IPS DF 6.9 (cell line): ENCODE measurements at places on chromosomes 2 and 18.

GRCh38 chr2:239290618-239291474 is 110.0 kb downstream of the HDAC4 start:
- DNase-seq = no peak
- H3K27me3 ChIP-seq = no peaks in the 10 kb centered on the region
- H3K4me3 ChIP-seq = no peak overlapping the region
- H3K36me3 ChIP-seq = no peaks in the 10 kb centered on the region
- H3K4me1 ChIP-seq = peaks cover 24% of the 10 kb centered on the region
- H3K27ac ChIP-seq = no peak overlapping the region

- H3K27ac ChIP-seq = no peak within 1 kb of the TSS
- DNase-seq = no peak
- H3K4me1 ChIP-seq = peaks cover 8% of the 10 kb centered on the region
- H3K27me3 ChIP-seq = peaks cover 22% of the 10 kb centered on the region
- peak within 1 kb of the TSS; percentile 26; the same call in 1 of the 2 replicates for H3K4me3 ChIP-seq
- no peaks in the 10 kb centered on the region for H3K36me3 ChIP-seq
These were observed at the start of gene PIEZO2 for GRCh38 chr18:11149441-11150270. TSS of gene PIEZO2 (minus strand) at chr18:11149569. CDS start at chr18:11148588, 981 bp downstream.

- H3K27me3 ChIP-seq = no peaks in the 10 kb centered on the region
- H3K4me1 ChIP-seq = no peaks in the 10 kb centered on the region
- no peak overlapping the region for H3K27ac ChIP-seq
- DNase-seq = no peak
- H3K36me3 ChIP-seq = no peaks in the 10 kb centered on the region
These were observed 97.7 kb upstream of the PGAP1 start for GRCh38 chr2:197024206-197024605.

- no peaks in the 10 kb centered on the region for H3K36me3 ChIP-seq
- DNase-seq = no peak
- peaks cover 20% of the 10 kb centered on the region for H3K4me1 ChIP-seq
- no peak overlapping the region for H3K4me3 ChIP-seq
- no peak overlapping the region for H3K27ac ChIP-seq
These were observed 23.2 kb downstream of the SPEG start for GRCh38 chr2:219457784-219458369.

GRCh38 chr2:165277295-165277694 is 38.1 kb downstream of the SCN2A start:
- H3K4me3 ChIP-seq = no peak overlapping the region
- DNase-seq = no peak
- no peaks in the 10 kb centered on the region for H3K27me3 ChIP-seq
- H3K4me1 ChIP-seq = 0 out of 2 replicates have a peak, but pooled peaks cover 3% of the 10 kb centered on the region
- H3K36me3 ChIP-seq = no peaks in the 10 kb centered on the region
- no peak overlapping the region for H3K27ac ChIP-seq

DNA sequence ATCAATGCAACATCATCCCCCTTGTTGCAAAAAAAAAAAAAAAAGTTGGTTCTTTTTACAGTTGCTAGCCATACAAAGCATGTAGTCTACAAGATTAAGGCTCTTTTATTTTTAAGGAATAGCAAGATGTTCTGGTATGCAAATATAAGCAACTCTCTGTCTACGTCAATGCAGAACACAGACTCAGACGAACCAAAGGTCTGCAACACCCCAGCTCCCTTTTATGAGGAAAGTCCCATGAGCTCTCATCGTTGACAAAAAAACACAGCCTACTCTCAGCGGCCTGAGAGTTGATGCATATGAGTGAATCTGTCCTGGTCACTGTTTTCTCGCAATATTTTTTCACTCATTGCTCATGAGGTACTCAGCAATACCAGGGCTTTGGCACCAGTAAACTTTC is 112.9 kb downstream of the STK39 start:
- no peak for DNase-seq
- H3K27ac ChIP-seq = no peak overlapping the region
- no peaks in the 10 kb centered on the region for H3K36me3 ChIP-seq
- H3K27me3 ChIP-seq = no peaks in the 10 kb centered on the region
- H3K4me3 ChIP-seq = no peak overlapping the region

GRCh38 chr2:195252018-195252417 is 405.0 kb upstream of the SLC39A10 start:
- no peaks in the 10 kb centered on the region for H3K4me1 ChIP-seq
- no peaks in the 10 kb centered on the region for H3K36me3 ChIP-seq
- H3K4me3 ChIP-seq = no peak overlapping the region
- no peaks in the 10 kb centered on the region for H3K27me3 ChIP-seq
- H3K27ac ChIP-seq = no peak overlapping the region

GRCh38 chr2:20108655-20109396 is 57.4 kb upstream of the LAPTM4A start:
- no peak overlapping the region for H3K4me3 ChIP-seq
- no peak overlapping the region for H3K27ac ChIP-seq
- no peaks in the 10 kb centered on the region for H3K4me1 ChIP-seq
- H3K27me3 ChIP-seq = no peaks in the 10 kb centered on the region

GRCh38 chr2:129849559-129850160 is 129.8 kb upstream of the RAB6C start:
- no peaks in the 10 kb centered on the region for H3K36me3 ChIP-seq
- DNase-seq = no peak
- no peak overlapping the region for H3K4me3 ChIP-seq
- no peaks in the 10 kb centered on the region; the same call in 1 of the 2 replicates for H3K4me1 ChIP-seq

GRCh38 chr2:236825989-236826510 is 256.4 kb downstream of the ACKR3 start:
- no peaks in the 10 kb centered on the region for H3K36me3 ChIP-seq
- H3K27ac ChIP-seq = no peak overlapping the region
- H3K27me3 ChIP-seq = no peaks in the 10 kb centered on the region
- no peak for DNase-seq
- H3K4me1 ChIP-seq = peaks cover 4% of the 10 kb centered on the region
- H3K4me3 ChIP-seq = no peak overlapping the region

DNA sequence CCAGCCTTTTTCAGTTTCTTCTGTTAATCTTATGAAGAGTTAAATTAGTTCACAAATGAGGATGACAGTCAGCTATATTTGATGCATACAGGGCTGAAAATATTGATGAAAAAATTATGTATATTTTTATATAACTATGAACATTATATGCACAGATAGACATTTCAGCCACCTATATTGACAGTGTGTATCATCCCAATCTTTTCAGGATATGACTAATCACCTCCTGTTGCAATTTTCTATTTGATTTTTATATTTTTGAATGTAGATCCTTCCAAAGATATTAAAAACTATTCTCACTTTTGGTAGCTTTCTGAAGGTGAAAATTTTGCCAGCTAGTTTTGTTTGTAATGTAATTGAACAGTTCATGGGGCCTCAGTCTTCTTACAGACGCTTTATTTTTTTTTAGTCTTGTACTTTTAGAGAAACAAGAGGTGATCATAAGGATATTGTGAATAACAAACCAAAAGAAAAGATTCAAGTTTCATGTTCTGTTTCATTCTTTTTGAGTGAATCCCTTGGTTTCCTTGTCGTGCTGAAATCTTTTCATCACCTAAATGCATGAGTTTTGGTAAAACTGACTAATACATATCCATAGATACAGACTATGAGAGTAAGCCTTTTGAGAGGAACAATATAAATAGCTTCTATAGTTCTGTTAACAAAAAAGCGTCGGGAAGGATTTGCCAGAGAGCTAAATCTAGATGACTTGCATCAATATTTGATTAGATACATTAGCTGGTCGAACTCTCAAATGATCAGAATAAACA is 123.1 kb downstream of the ARHGAP15 start:
- no peaks in the 10 kb centered on the region for H3K36me3 ChIP-seq
- H3K4me3 ChIP-seq = no peak overlapping the region
- no peak for DNase-seq
- no peaks in the 10 kb centered on the region for H3K27me3 ChIP-seq
- H3K4me1 ChIP-seq = peaks cover 2% of the 10 kb centered on the region; the same call in 1 of the 2 replicates

DNA sequence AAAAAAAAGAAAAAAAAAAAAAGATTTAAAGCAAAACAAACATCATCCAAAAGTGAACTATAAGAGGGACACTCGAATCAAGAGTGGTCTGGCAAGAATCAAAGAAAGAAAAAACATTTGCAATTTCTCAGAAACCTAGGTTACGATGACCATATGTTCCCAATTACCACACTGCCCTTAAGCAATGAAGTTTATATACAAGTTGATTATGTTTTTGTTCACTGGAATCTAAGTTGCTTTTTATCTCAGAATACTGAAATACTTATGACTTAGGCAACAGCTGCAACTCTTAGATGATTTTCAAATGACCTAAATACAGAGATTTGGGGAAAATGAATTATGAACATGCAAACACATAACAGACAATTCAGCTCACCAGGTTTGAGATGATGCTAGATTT is 597.1 kb upstream of the CHAC2 start:
- DNase-seq = no peak
- H3K27ac ChIP-seq = no peak overlapping the region
- H3K36me3 ChIP-seq = no peaks in the 10 kb centered on the region
- no peaks in the 10 kb centered on the region for H3K27me3 ChIP-seq

GRCh38 chr2:202072737-202073401 is at the start of gene KIAA2012:
TSS of gene KIAA2012 (plus strand) at chr2:202073255. CDS start at chr2:202073628, 373 bp downstream.
- no peaks in the 10 kb centered on the region for H3K36me3 ChIP-seq
- H3K27ac ChIP-seq = no peak within 1 kb of the TSS
- H3K4me1 ChIP-seq = no peaks in the 10 kb centered on the region
- H3K4me3 ChIP-seq = no peak within 1 kb of the TSS
- no peak for DNase-seq

DNA sequence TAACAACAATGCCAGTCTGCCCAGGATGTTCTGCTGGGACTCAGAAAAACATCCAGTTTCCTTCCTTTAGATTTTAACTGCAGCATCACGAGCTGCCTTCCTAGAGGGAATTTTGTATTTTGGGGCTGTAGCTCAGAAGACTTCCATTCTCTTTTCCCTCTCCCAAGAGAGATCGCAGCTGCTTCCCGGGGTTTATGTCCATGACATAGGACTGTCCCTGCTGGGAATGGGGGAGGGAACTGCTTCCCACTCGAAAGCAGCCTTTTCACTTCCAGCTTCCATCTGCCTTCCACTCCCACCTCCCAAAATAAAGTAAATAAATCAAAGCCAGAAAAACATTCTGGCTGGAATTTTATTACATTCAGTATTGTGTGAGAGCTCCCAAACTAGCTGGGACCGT is 52.4 kb downstream of the LIMS1 start:
- H3K4me1 ChIP-seq = no peaks in the 10 kb centered on the region
- no peaks in the 10 kb centered on the region for H3K27me3 ChIP-seq
- H3K36me3 ChIP-seq = no peaks in the 10 kb centered on the region
- H3K27ac ChIP-seq = no peak overlapping the region
- no peak overlapping the region for H3K4me3 ChIP-seq

DNA sequence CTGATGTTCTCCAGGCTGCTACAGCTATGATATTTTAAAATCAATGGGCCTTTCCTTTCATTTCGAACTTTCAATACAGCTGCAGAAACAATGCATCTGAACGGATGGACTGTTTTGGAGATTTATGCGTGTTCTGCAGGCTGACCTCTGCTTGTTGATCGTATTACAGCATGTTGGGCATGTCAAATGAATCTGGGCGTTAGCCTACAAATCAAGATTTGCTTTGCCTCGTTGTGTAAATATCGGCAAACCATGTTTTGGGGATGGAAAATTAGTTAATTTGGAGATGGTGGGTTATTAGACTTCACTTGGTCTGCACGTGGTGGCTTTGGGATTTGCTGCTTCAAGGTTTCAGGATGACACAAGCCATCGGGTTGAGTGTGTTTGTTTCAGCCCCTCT is 129.3 kb downstream of the AGAP1 start:
- H3K27me3 ChIP-seq = no peaks in the 10 kb centered on the region
- peaks cover 4% of the 10 kb centered on the region; the same call in 1 of the 2 replicates for H3K4me1 ChIP-seq
- H3K27ac ChIP-seq = no peak overlapping the region
- no peak overlapping the region for H3K4me3 ChIP-seq
- DNase-seq = no peak
- no peaks in the 10 kb centered on the region for H3K36me3 ChIP-seq

- H3K4me1 ChIP-seq = peaks cover 3% of the 10 kb centered on the region; the same call in 1 of the 2 replicates
- H3K36me3 ChIP-seq = no peaks in the 10 kb centered on the region
- DNase-seq = no peak
- no peaks in the 10 kb centered on the region for H3K27me3 ChIP-seq
- no peak overlapping the region for H3K4me3 ChIP-seq
These were observed 135.6 kb downstream of the CDH2 start for GRCh38 chr18:28041366-28041765.

DNA sequence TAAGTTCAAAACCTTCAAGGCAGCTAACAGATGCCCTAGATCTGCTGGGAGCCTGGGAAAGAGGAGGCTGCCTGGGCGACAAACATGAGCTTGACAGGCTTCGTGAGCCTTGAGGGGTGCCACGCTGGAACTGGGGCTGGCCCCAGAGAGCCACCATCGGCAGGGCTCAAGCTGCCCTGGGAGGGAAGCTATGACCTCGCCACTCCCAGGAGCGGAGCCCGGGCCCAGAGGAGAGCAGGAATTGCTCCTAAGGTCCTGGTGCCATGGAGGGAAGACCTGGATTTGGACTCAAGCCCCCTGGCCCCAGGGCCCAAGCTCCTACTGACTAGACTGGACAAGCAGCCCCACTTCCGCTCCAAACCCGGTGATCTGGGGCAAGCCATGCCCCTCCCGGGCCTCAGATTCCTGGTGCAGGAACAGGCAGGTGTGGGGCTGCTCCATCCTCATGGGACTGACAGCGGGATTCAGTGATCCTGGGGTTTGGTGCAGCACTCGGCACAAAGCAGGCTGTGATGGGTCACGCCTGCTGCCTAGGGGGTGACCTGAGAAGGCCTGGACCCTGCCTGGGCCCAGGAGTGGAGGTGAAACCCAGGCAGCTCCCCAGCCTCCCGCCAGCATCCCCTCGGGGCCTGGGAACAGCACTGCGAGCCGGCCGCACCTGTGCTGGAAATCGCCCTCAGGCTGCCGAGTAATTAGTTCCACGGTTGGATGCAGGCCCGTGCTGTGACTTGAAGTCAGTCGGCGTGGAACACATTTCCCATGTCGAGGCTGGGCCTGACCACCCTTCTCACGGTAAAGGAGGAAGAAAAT is 246.9 kb downstream of the NDUFA10 start:
- H3K4me1 ChIP-seq = no peaks in the 10 kb centered on the region
- no peak overlapping the region for H3K27ac ChIP-seq
- DNase-seq = no peak
- H3K4me3 ChIP-seq = no peak overlapping the region

DNA sequence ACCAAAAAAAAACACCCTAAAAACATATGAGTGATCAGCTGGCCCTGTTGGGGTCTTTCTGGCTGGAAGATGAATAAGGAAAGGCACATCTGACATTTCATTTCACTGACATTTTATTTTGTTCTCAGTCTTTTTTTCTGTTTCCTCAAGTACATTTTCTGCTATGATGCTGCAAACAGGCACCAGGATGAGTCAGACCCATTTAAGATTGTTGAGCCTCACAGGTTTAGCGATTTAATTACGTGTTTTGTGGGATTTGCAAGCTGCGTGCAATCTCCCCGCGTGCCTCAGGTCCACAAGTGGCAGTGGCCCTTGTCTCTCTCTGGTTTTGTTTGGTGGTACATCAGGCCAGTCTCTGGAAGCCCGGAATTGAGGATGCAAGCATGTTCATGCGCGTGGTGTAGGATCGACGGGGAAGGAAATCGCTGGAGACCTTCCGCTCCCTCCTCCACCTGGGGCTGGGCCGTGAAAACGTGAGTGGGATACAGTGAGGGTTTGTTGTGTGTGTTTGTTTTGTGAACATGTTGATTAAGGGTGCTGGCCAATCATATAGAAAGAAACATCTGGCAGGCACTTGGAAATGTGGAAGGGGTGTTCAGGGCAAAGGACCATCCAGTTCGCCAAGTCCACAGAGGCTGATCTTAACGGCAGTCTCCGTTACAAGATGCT is 120.2 kb upstream of the ZNF516 start:
- no peak overlapping the region for H3K4me3 ChIP-seq
- H3K27me3 ChIP-seq = 0 out of 2 replicates have a peak, but pooled peaks cover 2% of the 10 kb centered on the region
- no peaks in the 10 kb centered on the region for H3K36me3 ChIP-seq
- DNase-seq = no peak

- H3K4me3 ChIP-seq = no peak overlapping the region
- H3K36me3 ChIP-seq = no peaks in the 10 kb centered on the region
- DNase-seq = no peak
- no peak overlapping the region for H3K27ac ChIP-seq
- H3K4me1 ChIP-seq = no peaks in the 10 kb centered on the region
These were observed 2.4 kb upstream of the FBXO11 start for GRCh38 chr2:47908682-47909081.
